Activated T-cell treated with anti-CD3 and anti-CD28 coated beads, Interleukin-2, amount 50 U/mL, for 72 hours (primary cell): ENCODE measurements at places on chromosomes 3 and 15.

- DNase-seq, result no peak
These were observed 287.9 kb upstream of the SEMA6D start for GRCh38 chr15:47429376-47429775.

DNA sequence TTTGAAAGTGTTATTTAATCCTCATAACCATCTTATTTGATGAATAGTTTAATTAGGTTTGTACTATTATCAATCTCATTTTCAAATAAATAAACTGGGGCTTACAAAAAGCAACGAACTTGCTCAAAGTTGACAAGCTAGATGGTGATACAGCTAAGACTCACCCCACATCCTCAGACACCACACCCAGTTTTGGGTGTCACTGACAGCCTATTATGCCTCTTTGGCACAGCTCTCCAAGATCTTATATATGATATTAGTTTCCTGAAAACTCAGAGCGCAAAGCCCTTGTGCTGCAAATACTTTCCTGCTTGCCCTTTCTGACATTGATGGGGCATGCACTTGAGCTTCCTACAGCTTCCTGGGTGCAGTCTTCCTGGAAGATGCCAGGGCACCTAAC is 223.4 kb upstream of the GADL1 start:
- no peak for DNase-seq

DNA sequence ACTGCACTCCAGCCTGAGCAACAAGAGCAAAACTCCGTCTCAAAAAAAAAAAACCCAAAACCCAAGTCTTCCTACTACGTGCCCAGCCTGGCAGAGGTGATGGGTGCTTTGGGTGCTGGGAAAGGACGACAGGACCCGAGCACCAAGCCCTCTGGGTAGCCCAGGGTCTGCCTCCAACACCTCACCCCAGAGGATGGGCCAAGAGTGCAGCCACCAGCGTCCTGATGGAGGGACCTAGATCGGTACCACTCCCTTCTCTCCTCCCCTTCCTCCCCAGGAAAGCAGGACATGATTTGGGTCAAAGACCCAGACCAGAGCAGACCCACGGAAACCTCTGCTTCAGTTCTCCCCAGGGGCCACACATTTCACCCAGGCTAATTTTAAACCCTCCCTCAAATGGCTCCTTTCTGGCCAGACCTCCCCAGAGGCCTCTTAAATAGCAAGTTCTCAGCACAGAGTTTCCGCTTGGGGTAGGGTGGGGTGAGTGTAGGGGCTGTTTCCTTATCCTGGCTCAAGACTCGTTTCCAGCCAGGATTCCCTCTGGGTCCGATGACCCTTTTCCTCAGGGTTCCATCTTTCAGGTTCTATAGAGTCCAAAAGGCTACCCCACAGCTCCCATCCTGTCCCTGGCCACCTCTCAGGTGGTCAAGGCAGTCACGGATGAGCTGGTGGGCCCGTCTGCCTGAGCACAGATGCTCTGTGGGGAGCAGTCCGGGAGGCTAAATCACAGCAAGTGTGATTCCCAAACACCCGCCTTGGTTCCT is 20.5 kb downstream of the RBPMS2 start:
- DNase-seq, result no peak

GRCh38 chr3:59777667-59778077 is 727.8 kb upstream of the CFAP20DC start:
- no peak for DNase-seq

GRCh38 chr15:69474846-69475455 is 22.3 kb downstream of the RPLP1 start:
- DNase-seq, result no peak

DNA sequence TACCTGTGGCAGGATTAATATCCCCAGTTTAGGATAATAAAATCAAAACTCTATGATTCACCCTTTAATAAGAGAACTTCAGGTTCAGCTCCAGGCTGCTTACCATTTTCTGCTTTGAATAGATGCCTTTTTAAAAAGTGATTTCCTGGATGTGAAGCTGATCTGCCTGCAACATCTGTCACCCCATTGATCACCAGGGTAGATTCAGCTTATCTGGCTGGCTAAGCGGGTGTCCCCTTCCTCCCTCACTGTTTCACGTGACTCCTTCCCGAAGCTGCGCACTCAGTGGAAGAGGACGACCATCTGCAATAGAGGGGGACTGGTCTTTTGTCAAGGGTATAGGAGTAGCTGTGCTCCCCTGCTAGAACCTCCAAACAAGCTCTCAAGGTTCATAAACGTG is 128.1 kb downstream of the IL1RAP start:
- DNase-seq, result no peak
